ENCODE measurements at places on chromosomes 5 and 9.

- no peak for DNase-seq
Observed at GRCh38 chr5:126963822-126964375, 66.5 kb downstream of the MARCHF3 start.

- DNase-seq = no peak
Observed at GRCh38 chr5:127077366-127077765, 4.1 kb upstream of the C5orf63 start.

- no peak for DNase-seq
Observed at GRCh38 chr5:135497971-135498636, 37.7 kb downstream of the NEUROG1 start.

DNA sequence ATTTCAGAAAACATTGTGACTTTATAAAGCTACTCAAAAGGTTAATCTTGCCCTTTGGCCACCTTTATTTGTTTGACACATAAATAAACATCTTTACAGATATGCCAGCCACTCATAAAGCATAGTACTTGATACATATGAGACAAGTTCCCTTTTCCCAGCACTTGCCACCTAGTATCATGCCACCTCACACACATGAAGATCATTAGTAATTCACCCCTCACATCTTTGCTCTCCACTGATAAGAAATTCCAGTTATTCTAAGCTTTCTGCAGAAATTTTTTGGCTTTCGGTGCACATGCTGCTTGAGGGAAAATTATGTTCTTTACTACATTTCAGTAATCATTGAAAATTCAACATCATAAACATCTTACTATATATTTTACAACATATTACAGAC lies 59.1 kb downstream of the DEPDC1B start:
- no peak for DNase-seq

DNA sequence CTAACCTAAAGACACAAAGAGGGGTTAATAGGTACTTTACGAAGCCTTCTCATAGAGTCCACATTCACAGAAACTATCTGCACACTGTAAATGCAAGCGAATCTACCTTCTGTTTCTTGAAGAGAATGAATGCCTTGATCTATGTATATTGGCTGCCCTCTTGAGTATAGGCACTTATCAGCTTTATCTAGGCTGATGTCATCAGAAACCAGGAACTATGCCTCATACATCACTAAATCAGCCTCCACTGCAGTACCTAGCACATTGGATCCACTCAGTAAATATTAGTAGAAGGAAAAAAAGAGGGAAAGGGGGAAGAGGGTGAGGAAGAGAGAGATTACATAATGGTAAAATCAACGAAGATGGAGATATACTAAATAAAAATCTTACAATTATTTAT lies 477.1 kb downstream of the CAAP1 start:
- no peak for DNase-seq

DNA sequence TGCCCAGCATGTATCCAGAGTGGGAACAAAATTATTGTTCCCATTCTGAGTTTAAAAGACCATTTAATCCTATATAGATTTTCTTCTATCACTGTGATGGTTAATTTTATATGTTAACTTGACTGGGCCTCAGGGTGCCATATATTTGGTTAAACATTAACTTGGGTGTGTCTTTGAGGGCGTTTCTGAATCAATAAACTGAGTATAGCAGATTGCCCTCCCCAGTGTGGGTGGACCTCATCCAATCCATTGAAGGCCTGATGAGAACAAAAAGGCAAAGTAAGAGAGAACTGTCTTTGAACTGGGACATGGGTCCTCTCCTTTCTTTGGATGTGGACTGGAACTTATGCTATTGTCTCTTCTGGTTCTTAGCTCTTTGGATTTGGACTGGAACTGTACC lies 17.3 kb downstream of the RIOK2 start:
- DNase-seq = no peak

Measured in HEK293T (cell line).